Stimulated activated CD8-positive, alpha-beta memory T cell treated with anti-CD3 and anti-CD28 coated beads, Interleukin-4, amount 100 ng/mL, for 4 hours (primary cell): ENCODE measurements at places on chromosomes 7 and 10.

- no peak for DNase-seq
Observed at GRCh38 chr7:106770191-106770590, 94.9 kb upstream of the PIK3CG start.

DNA sequence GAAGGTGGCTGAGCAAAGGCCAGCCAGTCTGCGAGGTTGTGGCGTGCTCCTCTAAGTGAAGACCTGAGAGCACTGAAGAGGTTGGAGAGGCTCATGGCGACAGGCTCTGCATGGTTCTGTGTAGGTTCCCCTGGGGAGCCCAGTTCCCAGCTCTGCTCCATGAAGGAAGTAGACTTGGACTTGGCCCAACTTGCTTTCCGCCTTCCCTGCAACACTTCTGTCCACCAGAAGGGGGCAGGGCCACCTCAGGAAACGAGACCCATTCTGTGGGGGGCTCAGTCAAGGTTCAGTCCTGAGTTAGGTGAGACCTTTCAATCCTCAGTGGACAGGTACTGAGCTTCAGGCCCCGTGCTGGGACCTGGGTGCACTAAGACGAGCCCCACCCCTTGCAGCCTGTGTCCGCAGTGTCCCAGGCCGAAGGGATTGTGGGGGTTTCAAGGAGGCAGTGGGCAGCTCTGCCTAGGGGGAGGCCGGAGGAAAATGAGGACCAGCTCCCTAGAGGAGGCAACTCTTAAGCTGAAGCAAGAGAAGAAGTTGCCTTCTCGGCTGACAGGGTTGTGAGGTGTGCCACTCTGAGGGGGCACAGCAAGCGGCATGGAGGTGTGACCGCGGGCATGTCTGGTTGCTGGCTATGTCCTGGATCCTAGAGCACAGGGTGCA, 15.0 kb upstream of the PCBD1 start:
- DNase-seq, result no peak

- no peak for DNase-seq
Observed at GRCh38 chr10:87750001-87750671, 67.9 kb downstream of the ATAD1 start.

DNA sequence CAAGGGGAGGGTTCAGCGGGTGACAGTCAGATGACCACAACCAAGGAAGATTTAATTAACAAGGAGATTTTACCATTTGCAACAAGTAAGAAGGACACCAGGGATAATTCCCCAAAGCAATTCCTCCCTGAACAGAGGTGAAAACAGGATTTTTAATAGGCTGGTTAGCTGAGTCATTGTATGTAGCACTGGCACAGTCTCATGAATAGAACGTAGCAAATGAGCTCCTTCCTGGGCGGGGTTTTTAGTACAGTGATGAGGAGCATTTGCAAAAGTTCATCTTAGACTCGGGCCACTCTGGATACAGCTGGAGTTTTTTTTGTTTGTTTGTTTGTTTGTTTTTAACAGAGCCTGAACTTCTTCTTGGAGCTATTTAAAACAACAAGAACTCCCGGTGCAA, 39.0 kb downstream of the TAC1 start:
- no peak for DNase-seq

- DNase-seq, result no peak
Observed at GRCh38 chr7:78576236-78576635, 777.7 kb downstream of the PHTF2 start.
